Activated T-cell treated with anti-CD3 and anti-CD28 coated beads, Interleukin-2, amount 50 U/mL, for 24 hours (primary cell): ENCODE measurements at places on chromosomes 3 and 15.

DNA sequence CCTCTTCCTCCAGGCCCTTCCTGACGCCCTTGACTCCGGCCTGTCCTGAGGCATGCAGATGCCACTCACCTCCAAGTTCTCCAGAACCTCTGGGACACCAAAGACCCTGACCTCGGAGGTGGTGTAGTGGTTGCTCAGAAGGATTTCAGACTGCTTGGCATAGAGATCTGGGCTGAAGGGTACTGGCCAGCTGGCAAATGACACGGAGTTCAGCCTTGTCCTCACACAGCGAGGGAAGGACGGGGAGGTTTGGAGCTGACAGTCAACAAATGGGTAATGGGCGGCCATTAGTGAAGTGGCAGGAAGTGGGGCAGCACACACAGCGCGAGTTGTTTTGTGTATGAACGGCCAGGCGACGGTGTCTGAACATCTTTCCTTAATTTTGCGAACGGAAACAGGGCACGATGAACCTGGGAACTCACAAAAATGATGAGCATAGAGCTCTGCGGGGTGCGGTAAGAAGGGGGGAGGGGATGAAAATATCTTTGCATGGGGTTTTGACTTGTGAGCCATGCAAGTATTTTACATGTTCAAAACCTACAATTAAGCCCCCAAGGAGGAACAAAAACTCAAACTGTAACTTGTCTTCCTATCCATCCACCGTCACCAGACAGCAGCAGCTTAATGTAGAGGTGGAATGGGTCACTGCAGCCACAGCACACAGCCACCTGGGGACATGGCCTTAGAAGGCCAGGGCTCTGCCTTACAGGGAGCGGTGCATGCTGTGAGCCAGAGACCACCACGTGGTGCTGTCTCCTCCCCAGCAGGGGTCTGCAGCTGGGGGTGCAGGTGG lies 43.6 kb upstream of the RPL32 start:
- DNase-seq: no peak

DNA sequence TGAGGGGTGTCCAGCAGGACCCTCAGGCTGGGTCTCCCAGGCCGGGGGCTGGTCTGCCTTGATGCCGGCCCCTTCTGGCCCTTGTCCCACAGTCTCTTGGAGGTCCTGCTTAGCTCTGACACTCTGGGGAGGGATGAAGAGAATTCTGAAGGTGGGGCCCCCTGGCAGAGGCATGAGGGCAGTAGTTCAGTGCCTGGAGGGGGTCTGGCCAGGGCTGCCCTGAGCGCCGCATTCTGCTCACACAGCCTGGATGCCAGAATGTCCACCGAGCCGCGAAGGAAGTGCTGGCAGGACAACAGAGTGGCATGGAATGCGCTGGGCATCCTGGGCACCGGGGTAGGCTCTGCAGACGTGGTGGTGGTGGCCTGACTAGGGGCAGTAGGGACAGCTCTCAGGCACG lies 55.5 kb downstream of the SMAD6 start:
- no peak for DNase-seq

DNA sequence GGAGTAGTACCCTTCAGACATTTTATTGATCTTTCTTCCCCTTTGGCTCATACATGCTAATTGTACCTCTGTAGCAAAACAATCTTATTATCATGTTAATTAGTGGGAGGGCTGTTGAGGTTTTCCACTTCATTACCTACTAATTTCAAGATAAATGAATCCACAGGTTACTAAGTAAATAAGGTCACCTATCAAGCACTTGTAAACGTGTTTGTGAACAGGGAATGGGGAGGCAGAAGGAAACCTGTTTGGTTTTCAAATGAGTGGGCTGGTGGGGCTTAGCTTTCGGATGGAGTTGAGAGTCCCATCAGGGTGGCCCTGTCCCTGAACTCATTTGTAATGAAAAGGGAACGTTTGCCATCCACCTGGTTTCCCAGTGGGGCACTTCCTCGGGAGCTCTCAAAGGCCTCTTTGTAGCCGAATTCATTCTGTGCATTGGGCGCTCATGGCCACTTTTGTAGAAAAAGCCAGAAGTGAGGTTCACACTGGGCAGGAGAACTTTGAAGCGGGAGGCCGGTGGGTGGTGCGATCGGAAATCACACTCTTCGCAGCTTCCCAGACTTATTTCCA lies 419.8 kb upstream of the NR2F2 start:
- no peak for DNase-seq

- no peak for DNase-seq
These were observed 281.3 kb downstream of the UBE2E2 start for GRCh38 chr3:23484386-23484785.

- DNase-seq: peak; percentile 47
These were observed 2.8 kb downstream of the ABHD2 start for GRCh38 chr15:89090791-89091626.

DNA sequence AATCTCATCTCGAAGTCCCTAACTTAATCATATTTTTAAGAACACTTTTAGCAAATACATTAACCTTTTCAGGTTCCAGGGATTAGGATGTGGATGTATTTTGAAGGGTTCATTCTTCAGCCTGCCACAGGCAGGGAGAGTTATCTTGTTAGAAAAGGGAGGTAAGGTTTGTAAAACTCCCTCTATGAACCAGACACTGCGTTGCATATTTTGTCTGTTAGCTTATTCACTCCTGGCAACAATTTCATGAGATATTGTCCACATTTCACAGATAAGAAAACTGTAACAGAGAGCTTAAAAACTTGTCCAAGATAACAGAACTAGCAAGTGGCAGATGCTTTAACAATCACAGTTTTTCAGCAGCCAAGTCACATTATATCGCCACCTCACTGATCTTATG lies 155.4 kb downstream of the DIPK2A start:
- DNase-seq: no peak

GRCh38 chr15:33309602-33310276 lies 1.0 kb upstream of the RYR3 start:
- no peak for DNase-seq

DNA sequence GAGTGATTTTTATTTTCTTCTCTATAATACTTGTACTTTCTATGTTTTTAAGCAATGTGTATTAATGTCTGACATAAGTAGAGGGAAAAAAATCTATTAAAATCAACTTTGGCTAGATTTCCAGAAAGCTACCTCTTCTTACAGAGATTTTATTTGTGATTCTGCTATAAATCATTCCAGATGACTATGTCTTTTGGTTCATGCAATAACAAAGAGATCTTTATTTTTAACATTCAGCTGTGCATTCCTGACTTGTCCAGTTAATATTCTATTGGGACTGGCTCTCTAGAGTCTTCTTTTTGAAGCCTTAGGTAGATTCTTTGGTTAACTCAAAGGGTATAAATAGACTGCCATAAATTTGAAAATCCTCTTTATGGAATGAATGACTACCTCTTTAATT lies 74.3 kb upstream of the ARPP21 start:
- no peak for DNase-seq

DNA sequence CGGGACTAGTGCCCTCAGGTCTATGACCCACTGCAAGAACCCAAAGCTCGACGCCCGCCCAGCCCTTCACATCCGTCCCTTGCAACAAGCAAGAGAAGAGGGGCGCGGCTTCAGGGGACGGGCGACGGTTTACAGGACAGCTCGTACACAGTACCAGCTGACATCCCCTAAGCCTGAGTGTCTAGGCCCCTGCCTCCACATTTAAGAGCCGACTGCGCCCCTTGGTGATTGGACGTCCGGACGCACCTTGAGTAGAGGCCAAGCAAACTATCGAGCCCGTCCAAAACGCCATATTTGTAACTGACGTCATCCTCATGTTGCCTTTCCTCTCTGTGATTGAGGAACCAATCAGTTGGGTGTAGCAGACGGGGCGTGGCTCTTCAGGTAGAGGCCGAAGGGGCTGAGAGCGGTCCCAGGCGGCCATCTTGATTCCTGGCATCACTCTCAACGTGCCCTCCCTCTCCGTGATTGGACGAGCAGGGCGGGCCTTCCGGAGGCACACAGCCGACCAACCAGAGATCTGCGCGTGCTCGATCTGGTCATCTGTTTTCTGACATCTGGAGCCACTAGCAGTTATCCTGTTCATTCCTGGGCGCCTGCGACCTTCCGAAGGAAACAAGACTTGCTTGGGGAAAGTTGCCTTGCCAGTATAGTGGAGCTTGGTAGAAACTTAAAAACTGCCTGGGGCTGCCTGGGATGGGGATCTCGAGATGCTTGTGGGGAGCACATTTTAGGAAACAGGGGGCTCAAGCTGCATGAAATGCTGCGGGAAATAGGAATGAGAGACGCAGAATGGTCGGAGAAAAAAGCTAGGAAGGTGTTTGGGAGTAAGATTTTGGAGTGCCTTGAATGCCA lies 4.0 kb upstream of the RPL14 start:
- DNase-seq: peak; percentile 93
